Activated CD4-positive, alpha-beta memory T cell treated with anti-CD3 and anti-CD28 coated beads, Interleukin-2, amount 10 ng/mL, durations not matched to agents 7 days and 5 days (primary cell): ENCODE measurements at places on chromosomes 1 and 21.

DNA sequence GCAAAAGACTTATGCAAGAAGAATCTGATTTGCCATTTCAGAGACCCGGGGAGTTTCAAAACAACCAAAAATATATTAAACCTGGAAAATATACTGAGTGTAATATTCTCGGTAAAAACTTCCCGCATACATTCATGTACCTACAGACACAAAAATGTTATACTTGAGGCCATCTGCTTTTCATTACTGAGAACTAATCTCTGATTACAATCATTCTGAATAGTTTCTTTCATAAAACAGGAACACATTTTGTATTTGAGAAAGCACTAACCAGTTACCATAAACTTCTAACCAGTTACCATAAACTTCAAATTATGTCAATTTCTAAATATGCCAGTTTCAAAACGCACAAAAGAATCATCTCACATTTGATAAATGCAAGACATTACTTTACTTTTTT lies 7.8 kb downstream of the ZNHIT6 start:
- peaks cover 54% of the 10 kb centered on the region for H3K36me3 ChIP-seq
- no peak overlapping the region for H3K4me3 ChIP-seq
- H3K27me3 ChIP-seq: no peaks in the 10 kb centered on the region
- peaks cover 19% of the 10 kb centered on the region for H3K4me1 ChIP-seq
- no peak for DNase-seq
- H3K27ac ChIP-seq: no peak overlapping the region

GRCh38 chr1:97307568-97307967 lies 586.0 kb downstream of the PTBP2 start:
- H3K4me3 ChIP-seq: no peak overlapping the region
- no peaks in the 10 kb centered on the region for H3K4me1 ChIP-seq
- no peak overlapping the region for H3K27ac ChIP-seq
- no peaks in the 10 kb centered on the region for H3K36me3 ChIP-seq

DNA sequence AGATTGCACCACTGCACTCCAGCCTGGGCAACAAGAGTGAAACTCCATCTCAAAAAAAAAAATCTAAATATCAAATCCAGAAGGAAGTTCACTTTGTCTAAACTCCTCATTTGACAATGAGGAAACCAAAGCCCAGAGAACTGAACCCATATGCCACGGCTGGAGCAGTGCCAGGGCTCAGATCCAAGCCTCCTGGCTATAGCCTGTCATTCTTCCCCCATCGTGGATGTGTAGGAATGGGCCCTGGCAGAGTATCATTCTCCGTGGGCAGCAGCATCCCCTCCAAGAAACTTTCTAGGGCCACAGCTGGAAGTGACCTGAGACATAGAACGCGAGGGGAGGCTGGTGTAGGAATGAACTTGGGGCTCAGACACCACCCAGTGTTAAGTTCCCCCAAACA lies 47.2 kb downstream of the CAPN9 start:
- H3K4me1 ChIP-seq: no peaks in the 10 kb centered on the region
- peaks cover 2% of the 10 kb centered on the region for H3K27me3 ChIP-seq
- no peak overlapping the region for H3K27ac ChIP-seq
- DNase-seq: no peak
- no peak overlapping the region for H3K4me3 ChIP-seq
- no peaks in the 10 kb centered on the region for H3K36me3 ChIP-seq

DNA sequence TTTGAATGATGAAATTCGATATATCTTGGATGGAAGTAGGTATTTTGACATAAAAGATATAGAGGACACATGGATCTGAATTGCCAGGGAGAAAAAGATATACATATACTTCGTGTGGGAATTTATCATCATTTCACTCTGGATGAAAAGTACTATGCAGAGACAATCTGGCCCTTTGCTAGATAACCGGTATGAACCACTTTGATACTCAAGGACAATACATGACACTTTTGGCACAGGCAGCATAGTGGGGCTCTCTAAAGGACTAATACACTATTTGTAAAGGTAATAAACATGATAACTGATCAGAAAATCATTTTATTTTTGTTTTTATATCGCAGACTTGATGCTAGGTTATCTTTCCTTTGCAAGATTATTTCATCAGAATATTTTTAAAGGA lies 24.2 kb downstream of the JAK1 start:
- H3K36me3 ChIP-seq: peaks cover 29% of the 10 kb centered on the region
- H3K4me3 ChIP-seq: no peak overlapping the region
- no peak overlapping the region for H3K27ac ChIP-seq
- no peaks in the 10 kb centered on the region for H3K27me3 ChIP-seq
- peaks cover 25% of the 10 kb centered on the region for H3K4me1 ChIP-seq

DNA sequence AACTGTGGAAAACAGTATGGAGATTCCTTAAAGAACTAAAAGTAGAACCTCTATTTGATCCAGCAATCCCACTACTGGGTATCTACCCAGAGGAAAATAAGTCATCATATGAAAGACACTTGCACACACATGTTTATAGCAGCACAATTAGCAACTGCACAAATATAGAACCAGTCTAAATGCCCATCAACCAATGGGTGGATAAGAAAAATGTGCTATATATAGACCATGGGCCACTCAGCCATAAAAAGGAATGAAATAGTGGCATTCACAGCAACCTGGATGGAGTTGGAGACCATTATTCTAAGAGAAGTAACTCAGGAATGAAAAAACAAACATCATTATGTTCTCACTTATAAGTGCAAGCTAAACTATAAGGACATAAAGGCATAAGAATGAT lies 105.0 kb upstream of the PGBD5 start:
- no peaks in the 10 kb centered on the region for H3K36me3 ChIP-seq
- no peak overlapping the region for H3K4me3 ChIP-seq
- H3K27me3 ChIP-seq: peaks cover 15% of the 10 kb centered on the region
- DNase-seq: no peak
- H3K27ac ChIP-seq: no peak overlapping the region

GRCh38 chr1:240609527-240610060 lies 2.4 kb downstream of the GREM2 start:
- peaks cover 46% of the 10 kb centered on the region for H3K4me1 ChIP-seq
- H3K27ac ChIP-seq: no peak overlapping the region
- DNase-seq: no peak
- no peaks in the 10 kb centered on the region for H3K36me3 ChIP-seq
- H3K4me3 ChIP-seq: peak overlapping the region; percentile 58
- peaks cover 32% of the 10 kb centered on the region for H3K27me3 ChIP-seq

DNA sequence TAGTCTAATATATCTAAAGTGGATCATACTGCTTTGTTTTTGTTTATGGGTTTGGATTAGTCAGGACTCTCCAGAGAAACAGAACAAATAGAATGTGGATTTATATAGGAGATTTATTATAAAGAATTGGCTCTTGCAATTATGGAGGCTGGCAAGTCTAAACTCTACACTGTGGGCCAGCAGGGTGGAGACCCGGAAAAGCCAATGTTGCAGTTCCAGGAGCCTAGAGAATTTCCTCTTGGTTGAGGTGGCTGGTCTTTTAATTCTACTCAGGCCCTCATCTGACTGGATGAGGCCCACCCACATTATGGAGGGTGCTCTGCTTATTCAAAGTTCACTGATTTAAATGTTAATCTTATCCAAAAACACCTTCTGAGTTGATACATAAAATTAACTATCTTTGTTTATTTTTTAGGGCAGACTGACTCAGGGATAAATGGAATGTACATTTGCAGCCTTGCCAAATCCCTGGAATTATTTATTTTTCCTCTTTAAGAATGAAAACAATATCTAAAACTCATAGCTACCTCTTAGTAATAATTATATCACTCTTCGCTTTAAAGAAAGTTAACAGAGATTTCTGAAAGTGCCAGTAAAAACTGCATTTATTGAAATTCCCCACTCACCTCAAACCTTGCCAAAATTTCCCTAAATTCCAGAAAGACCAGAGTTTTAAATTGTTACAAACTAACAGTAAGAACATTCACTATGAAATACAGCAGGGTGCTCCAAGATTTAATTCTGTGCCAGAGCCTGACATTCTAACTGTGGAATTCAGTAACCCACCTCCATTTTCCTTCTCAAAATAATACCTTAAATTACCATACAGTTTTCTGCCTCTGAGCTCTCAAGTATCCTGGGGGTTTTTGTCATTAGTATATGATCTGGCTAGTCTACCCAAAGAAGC lies 36.6 kb upstream of the SSX2IP start:
- peaks cover 33% of the 10 kb centered on the region for H3K27me3 ChIP-seq
- no peak for DNase-seq
- no peaks in the 10 kb centered on the region for H3K36me3 ChIP-seq

GRCh38 chr1:241641773-241642592 lies 1.8 kb upstream of the CHML start:
- H3K4me3 ChIP-seq: no peak overlapping the region
- H3K36me3 ChIP-seq: peaks cover 7% of the 10 kb centered on the region
- H3K27me3 ChIP-seq: peaks cover 2% of the 10 kb centered on the region
- no peak for DNase-seq
- no peak overlapping the region for H3K27ac ChIP-seq

DNA sequence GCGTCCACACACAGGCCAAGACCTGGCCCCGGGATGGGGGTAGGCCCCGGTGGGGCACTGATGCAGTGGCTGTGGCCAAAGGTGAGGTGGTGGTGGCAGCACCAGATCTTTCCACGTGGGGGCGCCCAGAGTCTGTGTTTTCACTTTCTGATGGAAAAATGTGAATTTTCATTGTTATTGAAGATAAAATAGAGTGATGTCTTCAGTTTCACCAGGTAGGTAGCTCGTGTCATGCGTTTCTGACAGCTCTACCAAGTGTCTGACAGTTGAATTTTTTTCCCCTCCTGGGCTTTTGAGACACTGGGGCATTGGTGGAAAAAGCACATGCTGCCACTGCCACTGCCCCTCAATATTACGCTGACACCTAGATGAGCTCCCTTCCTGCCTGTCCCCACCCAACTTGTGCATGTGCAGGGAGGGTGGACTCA lies 40.0 kb upstream of the MAGOH start:
- H3K36me3 ChIP-seq: peaks cover 31% of the 10 kb centered on the region
- H3K4me1 ChIP-seq: no peaks in the 10 kb centered on the region
- peak; percentile 75 for DNase-seq

- no peaks in the 10 kb centered on the region for H3K36me3 ChIP-seq
- H3K27ac ChIP-seq: no peak overlapping the region
- H3K27me3 ChIP-seq: peaks cover 2% of the 10 kb centered on the region
- DNase-seq: no peak
- H3K4me1 ChIP-seq: no peaks in the 10 kb centered on the region
These were observed 142.3 kb downstream of the PLXNA2 start for GRCh38 chr1:208101661-208102431.

- peaks cover 10% of the 10 kb centered on the region for H3K4me1 ChIP-seq
- no peak overlapping the region for H3K27ac ChIP-seq
- no peaks in the 10 kb centered on the region for H3K27me3 ChIP-seq
- H3K36me3 ChIP-seq: peaks cover 9% of the 10 kb centered on the region
These were observed 13.4 kb downstream of the PKN2 start for GRCh38 chr1:88697503-88697902.

- no peaks in the 10 kb centered on the region for H3K4me1 ChIP-seq
- no peak overlapping the region for H3K27ac ChIP-seq
- peaks cover 43% of the 10 kb centered on the region for H3K27me3 ChIP-seq
- no peak for DNase-seq
These were observed 28.0 kb upstream of the KLF17 start for GRCh38 chr1:44090429-44091252.

DNA sequence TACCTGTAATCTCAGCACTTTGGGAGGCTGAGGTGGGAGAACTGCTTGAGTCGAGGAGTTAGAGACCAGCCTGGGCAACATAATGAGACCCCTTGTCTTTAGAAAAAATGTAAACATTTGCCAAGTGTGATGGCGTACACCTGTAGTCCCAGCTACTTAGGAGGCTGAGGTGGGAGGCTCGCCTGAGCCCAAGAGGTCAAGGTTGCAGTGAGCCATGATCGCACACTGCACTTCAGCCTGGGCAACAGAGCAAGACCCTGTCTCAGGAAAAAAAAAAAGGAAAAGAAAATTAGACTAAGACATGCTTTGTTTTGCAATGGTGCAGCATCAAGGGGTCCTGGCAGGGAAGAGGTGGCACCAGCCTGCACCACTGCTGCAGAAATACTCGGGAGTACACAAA lies 16.8 kb upstream of the GPR157 start:
- no peaks in the 10 kb centered on the region for H3K27me3 ChIP-seq
- no peak overlapping the region for H3K4me3 ChIP-seq
- H3K4me1 ChIP-seq: peaks cover 16% of the 10 kb centered on the region
- H3K36me3 ChIP-seq: peaks cover 5% of the 10 kb centered on the region
- DNase-seq: no peak

- no peak for DNase-seq
- no peak overlapping the region for H3K4me3 ChIP-seq
- no peaks in the 10 kb centered on the region for H3K27me3 ChIP-seq
These were observed 61.6 kb downstream of the TMCO4 start for GRCh38 chr1:19738076-19738475.

DNA sequence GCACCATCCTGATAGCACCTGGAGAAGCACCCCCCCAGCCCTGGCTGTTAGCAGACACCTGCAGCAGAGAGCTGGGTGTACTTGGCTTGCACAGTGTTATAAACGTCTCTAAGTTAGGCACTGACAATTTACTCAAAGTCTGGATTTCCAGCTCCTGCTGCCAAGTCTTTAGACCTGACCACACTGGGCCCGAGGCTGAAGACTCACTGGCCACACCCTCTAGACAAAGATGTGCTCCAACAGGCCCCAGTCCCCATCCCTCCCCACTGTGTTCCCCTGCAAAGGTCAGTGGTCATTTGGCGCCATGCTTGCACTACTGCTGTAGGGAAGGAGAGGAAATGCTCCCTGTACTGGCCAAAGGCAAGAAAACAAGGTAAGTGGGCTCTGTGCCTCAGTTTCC lies 31.1 kb downstream of the PADI6 start:
- DNase-seq: no peak
- no peak overlapping the region for H3K27ac ChIP-seq
- H3K4me1 ChIP-seq: no peaks in the 10 kb centered on the region
- no peak overlapping the region for H3K4me3 ChIP-seq

DNA sequence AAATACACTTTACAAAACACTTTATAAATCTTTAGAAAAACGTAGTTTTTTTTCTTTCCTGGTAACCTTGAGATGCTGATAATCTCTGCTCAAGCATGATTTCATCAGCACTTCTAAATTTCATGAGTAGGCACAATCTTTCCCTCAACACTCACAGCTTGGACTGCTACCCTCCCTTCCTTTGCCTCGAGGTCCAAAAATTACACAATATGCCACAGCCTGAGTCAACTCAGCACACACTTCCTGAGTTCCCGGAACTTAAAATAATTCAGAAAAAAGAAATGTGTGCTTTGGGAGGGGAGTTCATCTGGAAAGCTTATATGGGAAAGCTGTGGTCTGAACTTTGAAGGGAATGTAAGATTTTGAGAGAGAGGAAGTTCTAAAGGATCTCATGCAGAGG lies 5.9 kb downstream of the CLCA2 start:
- H3K4me3 ChIP-seq: no peak overlapping the region
- no peak overlapping the region for H3K27ac ChIP-seq
- DNase-seq: peak; percentile 33

DNA sequence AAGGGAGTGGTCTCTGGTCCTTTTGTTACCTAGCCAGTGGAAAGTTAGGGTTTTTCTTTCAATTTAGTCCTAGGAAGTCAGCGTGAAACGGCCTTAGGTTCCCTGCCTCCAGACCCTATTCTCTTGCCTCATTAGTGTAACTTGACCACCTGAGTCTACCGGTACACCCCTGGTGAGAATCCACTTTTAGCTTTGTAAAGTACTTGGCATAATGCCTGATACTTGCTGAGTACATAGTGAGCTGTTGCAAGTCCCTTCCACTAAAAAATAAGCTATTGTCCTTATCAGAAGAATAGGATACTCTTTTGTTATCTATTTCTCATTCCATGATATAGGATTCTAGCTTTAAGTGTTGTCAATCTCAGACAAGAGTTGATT lies 228.8 kb downstream of the ST6GALNAC3 start:
- H3K27ac ChIP-seq: no peak overlapping the region
- no peaks in the 10 kb centered on the region for H3K36me3 ChIP-seq
- no peak for DNase-seq
- H3K4me3 ChIP-seq: no peak overlapping the region
- H3K27me3 ChIP-seq: no peaks in the 10 kb centered on the region
